ENCODE measurements at places on chromosomes 13 and 19. TPM values are rescaled to one million over a fixed set of nuclear protein-coding genes. Genes with fewer than 3 reads are reported as not detected.
A peak's percentile ranks its signal among the peaks of the same experiment; 100 is the strongest.

GRCh38 chr13:109136873-109137272 lies 507.5 kb downstream of the MYO16 start:
- DNase-seq: no peak

DNA sequence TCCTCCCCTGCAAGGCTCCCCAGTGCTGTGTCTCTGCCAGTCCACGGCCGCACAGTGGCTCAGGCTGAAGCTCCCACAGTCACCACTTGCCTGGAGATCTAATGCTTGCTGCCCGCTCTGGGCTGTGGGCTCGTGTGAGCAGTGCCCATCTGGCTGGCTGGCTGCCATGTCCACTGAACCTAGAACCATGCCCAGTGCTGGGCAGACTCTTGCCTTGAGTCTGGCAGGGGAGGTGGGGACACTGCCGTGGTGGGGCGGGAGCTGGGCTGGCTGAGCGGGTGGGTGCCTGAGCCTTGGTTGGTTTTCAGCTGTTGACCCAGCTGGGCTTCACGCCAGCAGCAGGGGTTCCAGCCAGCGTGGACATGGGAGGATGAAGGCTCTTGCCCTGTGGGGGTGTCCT lies 52.3 kb downstream of the CRTC1 start:
- DNase-seq: no peak

DNA sequence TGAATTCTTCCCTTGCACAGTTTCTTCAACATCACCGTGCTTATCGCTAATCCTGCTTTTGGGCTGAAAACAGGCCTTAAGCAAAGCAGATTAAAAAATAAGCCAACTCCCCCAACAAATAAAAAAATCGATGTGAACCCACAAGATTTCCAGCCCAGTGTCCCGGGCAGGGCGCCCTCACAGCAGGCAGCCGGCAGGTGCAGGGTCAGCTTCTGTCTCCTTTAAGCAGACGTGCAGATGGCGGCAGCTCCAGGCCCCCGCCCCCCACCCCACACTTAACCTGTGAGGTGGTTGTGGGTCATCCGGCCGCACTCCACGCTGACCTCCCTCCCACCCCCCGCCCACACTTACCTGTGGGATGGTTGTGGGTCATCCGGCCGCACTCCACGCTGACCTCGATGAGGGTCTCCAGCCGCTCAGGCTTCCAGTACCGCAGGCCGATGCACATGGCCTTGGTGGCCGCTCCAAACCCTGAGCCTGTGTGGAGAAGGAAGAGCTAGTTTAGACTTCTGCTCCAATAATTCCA lies 19.8 kb downstream of the ADPRHL1 start:
- no peak for DNase-seq

GRCh38 chr19:47402504-47402903 lies 16.8 kb downstream of the MEIS3 start:
- DNase-seq: no peak

DNA sequence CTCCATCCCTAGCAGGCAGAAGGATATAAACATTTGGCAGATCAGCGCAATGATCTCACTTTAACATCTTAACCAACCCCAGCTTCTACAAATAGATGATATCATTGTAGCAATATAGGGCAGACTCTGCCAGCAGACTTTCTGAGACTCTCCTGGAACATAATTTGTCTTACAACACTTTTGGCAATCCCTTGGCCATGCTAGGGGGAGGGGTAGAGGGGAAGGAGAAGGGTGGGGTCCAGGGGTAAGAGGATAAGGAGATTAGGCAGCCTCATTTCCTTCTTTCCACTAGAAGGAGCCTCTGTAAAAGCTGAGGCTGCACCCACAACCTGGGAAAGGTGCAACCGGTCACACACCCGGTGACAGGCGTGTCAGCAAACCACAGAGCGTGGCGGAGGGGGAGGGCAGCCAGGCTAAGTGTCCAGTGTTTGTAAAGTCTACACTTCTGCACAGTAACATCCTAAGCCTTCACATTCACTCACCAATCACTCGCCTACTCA lies 8.7 kb upstream of the UBAC2 start:
- no peak for DNase-seq

GRCh38 chr19:42253245-42254088 lies 1.5 kb downstream of the ERF start:
- peak; percentile 71 for DNase-seq

- no peak for DNase-seq
These were observed 79.3 kb upstream of the GPR183 start for GRCh38 chr13:99386495-99386894.

DNA sequence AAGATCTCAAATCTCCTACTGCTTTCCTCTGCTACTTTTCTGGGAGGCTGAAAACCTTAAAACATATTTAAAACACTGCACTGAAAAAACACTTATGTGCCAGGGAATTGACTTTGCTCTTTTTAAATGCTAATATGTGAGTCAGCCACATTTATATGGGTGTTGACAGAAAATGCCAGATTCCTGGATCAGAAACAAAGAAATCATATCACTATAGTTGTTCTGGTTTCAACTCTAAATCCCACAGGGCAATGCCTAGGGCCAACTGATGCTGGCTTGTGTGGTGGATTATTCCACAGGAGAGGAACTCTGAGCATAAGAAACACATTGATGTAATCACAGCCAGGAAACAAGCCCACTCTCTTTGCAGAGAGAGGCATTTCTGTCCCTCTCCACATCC lies 1439.0 kb upstream of the SPRY2 start:
- DNase-seq: no peak

CEACAM8 gene
- polyA plus RNA-seq: 0.22 TPM

ZNF738 gene
- polyA plus RNA-seq: 54.2 TPM

KISS1R gene
- 0.25 TPM for polyA plus RNA-seq

DIRAS1 gene
- polyA plus RNA-seq: 3.6 TPM

IL11 gene
- 1.4 TPM for polyA plus RNA-seq

ZNF154 gene
- polyA plus RNA-seq: 42.4 TPM

CD33 gene
- 3.0 TPM for polyA plus RNA-seq

All from left kidney (tissue), 8 donors.